ENCODE measurements at places on chromosomes 12 and 14. TPM values are rescaled to one million over a fixed set of nuclear protein-coding genes. Genes with fewer than 3 reads are reported as not detected.

GRCh38 chr12:110351119-110351518 is 52.4 kb downstream of the ANAPC7 start:
- no peak for DNase-seq

Gene APOF
- not detected for total RNA-seq

DNA sequence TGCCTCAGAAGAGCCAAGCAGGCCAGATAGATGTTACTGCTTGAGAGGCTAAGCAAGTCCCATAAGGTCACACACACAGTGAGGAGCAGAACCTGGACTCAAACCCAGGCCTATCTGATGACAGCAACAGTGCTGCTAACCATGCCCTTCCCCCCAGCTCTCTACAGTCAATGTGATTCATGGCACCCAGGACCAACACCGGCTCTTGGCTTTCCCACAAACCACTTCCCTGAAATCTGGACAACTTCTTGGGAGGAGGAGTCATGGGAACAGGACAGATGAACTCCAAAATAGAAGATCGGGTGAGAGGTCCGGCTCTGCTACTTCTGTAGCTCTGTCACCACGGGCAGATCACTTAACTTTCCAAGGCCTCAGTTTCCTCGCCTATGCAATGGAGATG is 716 bp upstream of the PTGDR start:
- DNase-seq: no peak

Gene SLC38A6
- total RNA-seq: 14.1 TPM

DNA sequence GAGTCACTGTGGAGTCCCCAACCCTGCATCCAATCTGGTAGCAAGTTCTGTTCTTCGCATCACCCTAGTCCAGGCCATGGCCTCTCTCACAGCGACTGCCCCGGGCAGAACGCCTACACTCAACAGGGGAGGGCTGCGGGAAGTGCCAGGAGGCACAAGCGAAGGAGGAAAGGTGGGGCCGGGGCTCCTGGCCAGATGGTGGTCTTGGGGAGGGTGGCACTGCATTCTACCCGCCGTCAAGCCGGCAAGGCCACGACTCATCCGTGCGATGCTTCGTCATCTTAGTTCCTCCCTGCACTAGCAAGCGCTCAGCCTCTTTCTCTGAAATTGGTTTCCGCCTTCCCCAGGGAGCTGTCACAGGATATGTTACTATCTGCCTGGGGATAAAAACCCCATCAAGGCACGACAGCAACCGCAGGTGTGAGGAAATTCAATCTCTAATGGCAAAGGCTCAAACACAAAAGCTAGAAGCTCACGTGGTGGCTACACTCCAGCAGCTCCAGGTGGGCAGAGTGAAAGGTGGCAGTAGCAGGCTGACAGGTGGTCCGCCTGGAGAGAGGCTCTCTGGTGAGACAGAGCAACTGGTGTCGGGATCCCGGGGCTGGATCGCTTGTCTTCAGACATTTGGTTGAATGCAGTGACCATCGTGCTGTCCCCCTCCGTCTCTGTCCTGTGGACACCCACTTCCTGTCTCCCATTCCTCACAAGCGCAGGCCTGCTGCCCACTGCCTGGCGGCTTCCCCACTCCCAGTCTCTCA is 34.1 kb downstream of the ACADS start:
- no peak for DNase-seq

DNA sequence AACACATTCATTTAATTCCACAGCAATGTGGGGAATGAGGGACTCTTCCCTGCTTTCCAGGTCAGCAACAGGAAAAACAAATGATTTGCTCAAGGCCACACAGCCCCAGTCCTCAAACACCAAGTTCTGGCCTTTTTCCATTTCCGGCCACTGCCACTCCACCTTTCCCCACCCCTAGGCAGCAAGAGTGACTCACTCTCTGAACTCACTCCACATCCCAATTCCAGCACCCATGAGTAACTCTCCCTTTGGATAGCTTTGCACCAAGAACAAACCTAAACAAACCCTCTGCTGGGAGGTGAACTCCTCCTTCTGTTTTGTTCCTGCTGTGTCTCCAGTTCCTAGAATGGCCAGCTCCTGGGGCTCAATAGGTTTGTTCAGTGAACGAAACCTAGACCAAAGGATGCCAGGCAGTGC is 30.4 kb upstream of the PLEKHG6 start:
- no peak for DNase-seq

GRCh38 chr14:22551605-22551997 is 37.4 kb downstream of the DAD1 start:
- DNase-seq: no peak

Measured in esophagus squamous epithelium (tissue), 5 donors.